ENCODE measurements at places on chromosomes 12 and 14.

DNA sequence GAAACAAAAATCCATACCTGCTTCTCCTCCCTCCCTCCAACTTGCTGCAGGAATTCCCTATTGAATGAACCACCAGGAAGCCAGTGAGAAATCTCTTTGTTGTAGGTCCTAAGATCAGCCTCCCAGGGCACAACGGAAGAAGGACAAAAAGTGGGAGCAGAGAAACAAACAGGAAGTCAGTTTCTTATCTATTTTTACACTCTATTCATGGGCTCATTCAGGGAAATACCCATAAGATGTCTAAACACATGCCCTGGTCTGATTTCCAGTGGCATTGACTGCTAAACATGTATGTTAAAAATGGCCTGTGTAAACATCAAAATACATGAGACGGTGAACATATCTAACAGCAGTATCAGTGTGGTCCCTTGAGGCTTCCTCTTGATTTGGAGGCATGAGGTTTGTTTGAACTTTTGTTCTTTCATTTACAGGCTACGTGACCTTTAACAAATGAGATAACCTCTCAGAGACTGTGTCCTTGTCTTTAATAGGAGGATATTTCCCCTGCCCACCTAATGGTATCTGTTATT is 18.8 kb downstream of the GPR65 start:
- peak; percentile 8 for DNase-seq

DNA sequence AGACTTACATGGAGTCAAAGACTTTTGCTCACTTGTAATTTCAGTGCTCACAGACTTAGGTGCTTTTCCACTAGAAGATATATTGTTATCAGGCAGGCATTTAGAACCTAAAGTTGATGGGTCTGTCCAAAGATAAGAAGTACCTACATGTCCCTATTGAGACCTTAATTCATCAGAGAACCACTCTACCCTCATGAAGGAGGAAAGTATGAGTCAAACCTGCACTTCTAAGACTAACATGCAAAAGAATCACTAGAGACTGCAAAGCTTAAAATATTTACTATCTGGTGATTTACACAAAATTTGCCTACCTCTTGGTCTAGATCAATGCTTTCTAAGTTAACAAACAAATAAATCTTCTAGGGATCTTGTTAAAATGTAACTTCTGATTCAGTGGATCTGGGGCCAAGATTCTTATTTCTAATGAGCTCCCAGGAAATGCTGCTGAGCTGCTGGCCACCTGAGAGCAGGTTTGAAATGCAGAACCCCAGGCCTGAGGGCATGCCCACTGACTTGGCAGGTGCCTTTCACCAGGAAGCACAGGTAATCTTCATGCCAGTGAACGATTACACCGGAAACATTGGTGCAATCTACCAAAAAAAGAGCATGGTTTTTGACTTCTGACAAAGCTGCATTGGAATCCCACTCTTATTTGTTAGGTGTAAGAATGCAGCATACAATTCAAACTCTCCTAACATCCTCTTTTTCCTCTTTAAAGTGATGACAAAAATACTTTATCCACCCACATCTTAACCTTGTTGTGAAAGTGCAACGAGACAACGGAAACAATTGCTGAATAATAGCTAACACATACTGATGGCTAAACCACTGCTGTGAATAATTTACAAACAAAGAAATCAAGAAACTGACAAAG is 214.2 kb downstream of the ADAMTS20 start:
- no peak for DNase-seq

GRCh38 chr12:128820723-128821432 is 2.9 kb downstream of the SLC15A4 start:
- no peak for DNase-seq

DNA sequence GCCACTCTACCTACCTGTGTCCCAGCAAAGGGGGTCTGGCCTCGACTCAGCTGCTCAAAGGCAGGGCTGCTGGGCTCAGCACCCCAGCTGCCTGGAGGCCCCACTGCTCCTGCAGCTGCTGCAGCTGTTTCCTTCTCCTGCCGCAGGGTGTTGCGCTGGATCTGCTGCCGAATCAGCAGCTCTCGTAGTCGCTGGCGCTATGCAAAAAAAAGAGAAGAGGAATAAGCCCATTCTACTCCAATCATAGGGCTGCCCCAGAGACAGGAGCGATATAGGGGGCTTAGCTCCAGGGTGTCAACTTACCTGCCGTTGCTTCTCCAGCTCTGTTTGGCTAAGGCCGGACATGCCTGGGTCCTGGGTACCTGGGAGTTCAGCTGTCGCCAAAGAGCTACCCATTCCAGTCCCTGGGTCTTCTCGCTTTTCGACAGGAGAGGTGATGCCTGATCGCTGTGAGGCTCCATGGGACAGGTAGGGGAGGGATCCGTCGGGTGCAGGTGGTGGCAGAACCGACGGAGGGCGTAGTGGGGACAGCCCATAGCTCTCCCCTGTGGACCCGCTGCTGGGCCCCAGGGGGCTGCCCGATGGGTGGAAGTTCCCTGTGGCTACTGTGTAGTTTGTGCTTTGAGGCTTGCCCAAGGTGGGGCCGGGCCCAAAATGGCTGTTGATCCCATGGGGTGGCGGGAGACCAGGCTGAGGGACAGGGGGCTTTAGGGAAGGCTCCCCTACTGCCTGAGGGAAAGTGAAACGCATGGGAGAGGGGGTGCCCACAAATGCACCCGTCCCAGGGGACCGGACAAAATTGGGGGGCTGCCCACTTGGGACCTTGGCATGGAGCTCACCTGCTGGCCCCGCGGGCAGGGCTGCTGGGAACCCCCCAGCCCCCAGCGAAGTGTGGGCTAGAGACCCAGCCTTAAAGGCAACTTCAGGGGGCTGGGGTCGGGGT is 20.9 kb downstream of the KMT2D start:
- DNase-seq = no peak

DNA sequence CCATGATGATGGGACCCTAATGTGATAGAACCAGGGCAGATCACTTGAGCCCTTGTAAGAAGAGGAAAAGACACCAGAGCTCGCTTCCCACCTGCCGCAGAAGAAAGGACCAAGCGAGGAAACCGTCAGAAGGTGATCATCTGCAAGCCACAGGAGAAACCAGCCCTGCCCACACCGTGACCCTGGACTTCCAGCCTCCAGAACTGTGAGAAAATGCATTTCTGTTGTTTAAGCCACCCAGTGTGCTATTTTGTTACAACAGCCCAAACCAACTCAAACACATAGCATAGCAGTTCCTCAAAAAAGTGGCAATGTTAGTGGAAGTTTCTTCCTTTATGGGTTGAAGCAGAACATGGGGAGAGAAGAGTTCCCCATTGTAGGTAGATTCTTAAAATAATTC is 107.9 kb upstream of the BCL2L14 start:
- no peak for DNase-seq

GRCh38 chr14:59187802-59188460 is 536 bp upstream of the DAAM1 start:
- DNase-seq = no peak

- no peak for DNase-seq
Measured at GRCh38 chr12:89372584-89373370, 20.5 kb upstream of the DUSP6 start.

- DNase-seq = no peak
Measured at GRCh38 chr14:93280743-93281142, 52.1 kb downstream of the BTBD7 start.

DNA sequence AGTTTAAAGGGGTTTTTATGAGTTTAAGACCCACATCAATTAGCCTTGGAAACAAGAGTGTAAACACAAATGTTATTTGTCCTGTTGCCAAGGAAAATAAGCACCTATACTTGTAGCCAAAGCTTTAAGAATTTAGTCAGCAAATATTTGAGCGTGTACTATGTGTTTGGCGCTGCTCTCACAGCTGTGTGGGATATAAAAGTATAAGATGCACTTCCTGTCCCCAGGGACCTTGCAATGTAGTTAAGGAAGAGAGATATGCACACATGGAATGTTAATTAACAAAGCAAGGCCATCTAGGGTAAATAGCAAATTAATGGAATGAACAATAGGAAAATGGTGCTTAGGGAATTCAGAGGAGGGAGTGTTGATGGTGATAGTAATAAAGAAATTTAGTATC is 134.9 kb upstream of the SRRM4 start:
- no peak for DNase-seq

DNA sequence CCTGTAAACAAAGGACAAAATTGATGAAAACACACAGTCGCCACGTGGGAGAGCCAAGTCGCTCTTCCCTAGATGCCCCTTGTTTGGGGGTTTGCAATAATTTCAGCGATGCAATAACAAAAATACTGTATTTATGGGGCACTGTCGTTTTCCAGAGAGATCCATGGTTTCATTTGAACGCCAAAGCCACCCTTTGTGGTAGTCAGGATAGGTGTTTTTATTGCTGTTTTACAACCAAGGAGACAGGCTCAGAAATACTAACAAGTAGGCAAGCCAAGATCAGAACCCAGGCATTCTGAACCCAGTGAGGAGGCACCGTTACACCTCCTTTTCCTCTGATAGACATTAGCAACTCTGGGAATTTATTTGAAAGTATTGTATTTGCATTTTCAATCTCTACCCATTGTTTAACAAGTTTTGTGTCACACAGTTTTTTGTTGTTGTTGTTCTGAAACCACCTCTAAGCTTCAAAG is 831 bp upstream of the BTBD7 start:
- no peak for DNase-seq

DNA sequence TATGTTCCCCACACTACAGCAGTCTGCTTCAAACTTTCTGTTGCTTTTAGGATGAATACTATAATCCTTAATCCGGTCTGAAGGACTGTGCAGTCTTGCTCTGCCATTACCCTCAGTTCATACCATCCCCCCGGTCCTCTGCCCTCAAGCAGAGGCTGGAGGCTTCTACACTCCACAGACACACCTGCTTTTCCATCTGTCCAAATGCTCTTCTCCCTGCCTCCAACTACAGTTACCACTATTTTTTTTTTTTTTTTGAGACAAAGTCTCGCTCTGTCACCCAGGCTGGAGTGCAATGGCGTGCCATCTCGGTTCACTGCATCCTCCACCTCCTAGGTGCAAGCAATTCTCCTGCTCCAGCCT is 19.3 kb upstream of the KCNH3 start:
- no peak for DNase-seq

- no peak for DNase-seq
Measured at GRCh38 chr12:15563663-15564062, 225.5 kb downstream of the EPS8 start.

DNA sequence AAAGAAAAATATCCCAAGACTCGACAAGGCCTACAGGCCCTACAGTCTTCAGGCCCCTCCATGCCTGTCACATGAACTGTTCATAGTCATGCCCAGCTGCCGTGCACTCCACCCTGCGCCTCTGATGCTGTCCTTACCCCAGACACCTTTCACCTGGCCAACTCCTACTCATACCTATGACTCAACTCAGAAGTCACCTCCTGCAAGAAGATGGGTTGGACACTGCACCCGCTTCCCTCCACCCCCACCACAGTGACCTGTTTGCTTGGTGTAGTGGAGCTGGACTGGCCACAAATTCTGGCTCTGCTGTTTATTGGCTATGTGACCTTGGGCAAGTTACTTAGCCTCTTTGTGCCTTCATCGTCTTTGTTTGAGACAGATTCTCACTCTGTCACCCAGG is 56.2 kb downstream of the PHETA1 start:
- no peak for DNase-seq

DNA sequence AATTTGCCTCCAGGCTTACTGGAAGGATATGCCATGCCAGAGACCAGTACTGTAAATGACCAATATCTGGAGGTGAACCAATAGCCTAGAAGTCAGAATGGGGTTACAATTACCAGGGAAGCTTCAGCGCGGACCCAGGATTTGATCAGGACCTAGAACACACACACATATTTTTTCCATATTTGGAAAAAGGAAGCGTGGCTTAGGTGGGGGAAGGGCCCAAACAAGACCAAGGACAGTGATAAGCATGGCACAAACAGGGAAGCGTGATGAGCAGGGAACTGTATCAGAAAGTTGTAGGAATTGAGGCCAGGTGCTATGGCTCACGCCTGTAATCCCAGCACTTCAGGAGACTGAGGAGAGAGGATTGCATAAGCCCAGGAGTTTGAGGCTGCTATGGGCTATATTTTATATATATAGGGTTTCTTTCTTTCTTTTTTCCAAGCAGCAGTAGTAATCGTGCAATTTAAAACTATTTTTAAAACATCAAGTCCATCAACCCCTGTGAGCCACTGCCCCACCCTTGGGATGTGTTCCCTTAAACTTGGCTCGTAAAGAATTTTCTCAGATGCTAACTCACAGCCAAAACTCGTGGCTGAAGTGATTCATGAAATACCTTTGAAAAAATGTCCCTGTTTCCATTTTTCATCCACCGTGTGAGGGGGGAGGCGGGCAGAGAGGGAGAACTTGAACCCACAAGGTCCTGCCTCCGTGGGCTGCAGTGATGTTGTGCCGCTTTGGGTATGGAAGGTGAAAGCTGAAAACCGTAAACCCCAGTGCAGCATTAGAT is 16.7 kb downstream of the HRK start:
- DNase-seq = no peak

- DNase-seq = no peak
Measured at GRCh38 chr12:50351120-50352043, 45.0 kb downstream of the FAM186A start.

- no peak for DNase-seq
Measured at GRCh38 chr14:104335176-104335575, 196.8 kb downstream of the KIF26A start.

DNA sequence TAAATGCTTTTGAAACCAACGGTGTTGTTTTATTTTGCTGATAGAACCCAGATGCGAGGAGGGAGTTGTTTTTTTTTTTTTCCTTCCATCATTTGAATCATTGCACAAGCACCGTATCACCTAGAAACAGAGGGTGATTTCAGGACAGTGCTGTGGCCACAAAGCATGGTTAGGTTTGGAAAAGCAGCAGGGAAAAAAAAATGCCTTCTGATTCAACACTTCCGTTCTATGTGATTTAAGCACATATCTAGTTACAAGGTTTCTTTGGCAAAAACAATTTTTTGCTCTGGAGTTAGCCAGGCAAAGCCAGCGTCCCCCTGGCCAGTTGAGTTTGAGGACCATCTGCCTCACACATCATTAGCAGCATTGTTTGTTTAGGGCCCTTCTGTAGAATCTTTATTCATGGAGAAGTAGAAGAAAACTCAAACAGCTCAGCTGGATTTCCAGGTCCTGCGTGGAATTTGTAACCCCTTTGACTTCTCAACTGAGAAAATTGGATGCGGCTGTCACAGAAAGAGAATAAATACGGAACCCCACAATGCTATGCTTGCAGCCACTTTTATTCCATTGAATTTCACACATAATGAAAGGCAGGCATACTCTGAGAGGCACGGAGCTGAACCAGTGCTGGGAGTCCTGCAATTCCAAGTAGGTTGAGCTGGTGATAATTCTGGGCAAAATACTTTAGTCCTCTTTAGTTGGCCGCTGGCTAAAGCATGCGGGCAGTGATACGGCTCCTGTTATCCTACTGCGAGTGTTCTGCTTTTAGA is 17.0 kb upstream of the WNT5B start:
- DNase-seq = no peak

GRCh38 chr14:100905166-100905565 is 1.6 kb upstream of the RTL1 start:
- no peak for DNase-seq

DNA sequence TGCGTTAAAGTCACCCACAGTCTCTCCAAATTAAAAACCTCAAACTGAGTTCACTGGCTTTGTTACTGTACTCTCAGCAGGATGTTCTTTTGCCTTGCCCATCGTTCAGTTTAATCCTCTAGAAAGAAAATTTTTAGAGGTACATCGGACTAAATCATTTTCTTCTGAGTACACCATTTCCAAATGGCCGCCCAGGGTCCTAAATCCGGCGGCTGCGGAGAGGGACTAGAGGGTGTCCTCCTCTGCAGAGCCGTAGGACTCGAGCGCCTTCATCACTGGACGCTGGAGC is 1.4 kb downstream of the LIN7A start:
- DNase-seq = no peak

- DNase-seq = peak; percentile 65
Measured at GRCh38 chr12:5203274-5203673, 159.6 kb downstream of the KCNA5 start.

- DNase-seq = no peak
Measured at GRCh38 chr14:77790566-77791224, 9.2 kb upstream of the ADCK1 start.
